ENCODE measurements at places on chromosomes 3 and 15. TPM values are rescaled to one million over a fixed set of nuclear protein-coding genes. Genes with fewer than 3 reads are reported as not detected.

DNA sequence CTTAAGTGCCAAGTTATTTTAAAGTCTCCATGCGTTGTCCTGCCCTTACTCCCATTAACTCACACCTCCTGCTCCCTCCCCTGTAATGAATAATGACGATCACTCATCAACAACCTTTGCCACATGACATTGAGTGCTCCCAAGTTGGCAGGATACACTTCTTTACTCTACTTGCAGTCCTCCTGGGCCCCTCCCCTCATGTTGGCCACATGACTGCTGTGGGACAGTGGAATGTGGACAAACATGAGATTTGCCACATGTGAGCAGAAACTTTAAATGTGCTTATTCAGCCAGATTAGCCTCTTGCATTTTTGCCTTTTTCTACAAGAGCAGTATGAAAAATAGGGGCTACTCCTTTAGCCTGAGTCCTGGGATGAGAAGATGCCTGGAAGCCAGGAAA lies 167.9 kb downstream of the DCLK3 start:
- DNase-seq: no peak

DNA sequence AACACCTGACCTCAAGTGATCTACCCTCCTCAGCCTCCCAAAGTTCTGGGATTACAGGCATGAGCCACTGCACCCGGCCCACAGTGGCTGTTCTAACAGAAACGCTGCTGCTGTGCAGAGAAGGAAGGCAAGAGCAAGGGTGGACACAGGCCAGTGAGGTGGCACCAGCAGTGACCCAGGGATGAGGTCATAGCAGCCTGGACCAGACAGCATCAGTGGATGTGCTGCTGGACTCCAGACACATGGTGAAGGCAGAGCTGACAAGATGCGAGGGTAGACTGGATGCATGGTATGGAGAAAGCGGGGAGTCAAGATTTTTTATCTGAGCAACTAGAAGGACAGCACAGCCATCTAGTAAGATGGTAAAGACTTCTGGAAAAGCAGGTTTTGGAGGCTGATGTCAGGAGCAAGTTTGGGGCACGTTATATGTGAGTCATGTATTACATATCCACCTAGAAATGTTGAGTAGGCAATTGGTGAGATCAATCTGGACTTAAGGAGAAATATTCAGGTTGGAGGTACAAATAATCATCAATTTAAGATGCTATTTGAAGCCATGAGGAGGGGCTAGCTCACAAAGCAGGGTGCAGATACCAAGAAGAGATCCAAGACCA lies 22.1 kb upstream of the TJP1 start:
- no peak for DNase-seq

Gene PP2D1
- total RNA-seq: not detected

Gene GASK1A
- total RNA-seq: not detected

Gene CISH
- 2.9 TPM for total RNA-seq

DNA sequence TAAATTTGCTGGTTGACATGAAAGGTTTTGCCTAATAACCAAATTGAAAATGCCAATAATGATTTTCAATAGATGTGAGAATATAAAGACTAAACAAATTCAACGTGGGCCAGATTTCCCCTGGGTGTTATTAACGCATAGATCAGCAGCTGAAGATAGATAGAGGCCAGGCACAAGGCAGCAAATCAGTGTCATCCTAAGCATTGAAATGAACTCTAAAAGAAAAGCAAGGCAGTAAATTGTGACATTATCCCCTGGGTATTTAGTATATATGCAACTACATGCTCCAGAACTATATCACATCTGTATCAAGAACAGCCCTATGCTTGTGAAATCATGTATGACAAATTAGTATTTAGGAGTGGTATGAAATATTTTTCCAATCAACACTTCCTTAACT lies 167.1 kb upstream of the EPHA3 start:
- DNase-seq: no peak

Gene A4GNT
- not detected for total RNA-seq

DNA sequence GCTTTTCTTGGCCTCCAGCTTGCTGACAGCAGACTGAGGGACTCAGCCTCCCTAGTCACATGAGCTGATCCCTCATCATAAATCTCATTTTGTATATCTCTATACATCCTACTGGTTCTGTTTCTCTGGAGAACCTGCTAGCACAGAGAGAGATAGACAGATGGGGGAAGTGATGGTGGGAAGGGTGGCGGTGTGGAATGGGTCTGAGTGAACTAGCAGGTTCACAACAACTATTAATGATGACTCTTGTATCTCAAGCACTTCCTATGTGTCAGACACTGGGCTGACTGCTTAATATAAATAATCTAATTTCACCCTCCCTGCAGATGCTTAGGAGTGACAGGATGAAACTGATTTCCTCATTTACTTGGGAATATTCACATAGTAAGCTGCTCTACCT lies 106.9 kb upstream of the TLE3 start:
- DNase-seq: no peak

Gene LYZL4
- not detected for total RNA-seq

- DNase-seq: no peak
Observed at GRCh38 chr3:12178091-12178820, 19.5 kb upstream of the TIMP4 start.

GRCh38 chr15:39331584-39331983 lies 249.3 kb upstream of the THBS1 start:
- no peak for DNase-seq

Gene WHAMM
- 7.4 TPM for total RNA-seq

Gene SERPINI1
- 4.4 TPM for total RNA-seq

DNA sequence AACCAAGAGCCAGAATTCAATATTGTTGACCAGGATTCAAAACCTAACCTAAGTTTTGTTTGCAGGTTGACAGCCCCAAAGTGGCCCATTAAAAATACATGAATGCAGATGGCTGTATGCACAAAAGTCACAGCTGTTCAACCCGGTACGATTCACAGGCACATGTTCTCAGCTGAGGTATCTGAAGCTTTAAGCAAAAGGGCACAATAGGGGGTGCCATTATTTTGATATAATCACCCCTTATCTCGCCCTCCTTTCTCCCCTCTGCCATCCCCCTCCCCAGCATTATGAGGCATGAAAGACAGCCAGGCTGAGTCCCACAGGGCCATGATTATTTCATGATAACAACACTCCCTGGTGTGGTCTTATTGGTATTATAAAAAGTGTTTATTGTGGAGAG lies 264.9 kb downstream of the EBLN2 start:
- DNase-seq: no peak

Measured in Caco-2 (cell line).